CMK (cell line): ENCODE measurements at places on chromosomes 6 and 20.

DNA sequence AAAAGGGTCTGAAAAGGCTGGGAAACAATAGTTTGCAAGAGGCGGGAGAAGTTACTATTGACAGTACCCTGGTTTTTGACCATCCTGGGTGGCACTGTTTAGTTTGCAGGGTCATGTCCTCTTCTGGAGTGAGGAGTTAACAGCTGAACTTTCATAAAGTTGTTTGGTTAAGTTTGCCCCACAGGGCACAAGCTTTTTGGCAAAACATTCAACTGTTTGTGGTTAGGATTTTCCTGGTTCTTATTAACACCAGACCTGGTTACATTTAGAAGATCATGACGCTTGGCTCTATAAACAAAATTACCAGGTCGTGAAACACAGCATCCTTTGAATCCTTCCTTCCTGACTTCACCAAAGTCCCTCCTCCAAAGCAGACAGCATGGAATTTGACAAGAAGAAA is 106.1 kb downstream of the RIN2 start:
- DNase-seq: no peak

DNA sequence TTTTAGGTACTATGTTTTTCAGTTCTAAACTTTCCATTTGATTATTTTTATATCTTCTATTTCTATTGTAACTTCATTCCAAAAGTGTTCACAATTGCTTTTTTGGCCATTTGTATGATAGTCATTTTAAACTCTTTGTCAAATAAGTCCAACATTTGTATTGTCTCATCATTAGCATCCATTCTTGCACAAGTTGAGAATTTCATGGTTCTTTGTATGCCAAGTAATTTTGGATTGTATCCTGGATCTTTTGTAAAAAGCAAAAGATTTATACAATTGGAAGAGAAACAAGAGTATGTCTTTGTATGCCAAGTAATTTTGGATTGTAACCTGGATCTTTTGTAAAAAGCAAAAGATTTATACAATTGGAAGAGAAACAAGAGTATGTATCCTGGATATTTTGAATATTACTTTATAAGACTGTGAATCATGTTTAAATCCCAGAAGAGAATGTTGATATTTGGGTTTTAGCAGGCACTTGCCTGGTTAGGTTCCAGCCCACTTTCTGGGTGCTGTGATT is 36.9 kb upstream of the NT5E start:
- no peak for DNase-seq

DNA sequence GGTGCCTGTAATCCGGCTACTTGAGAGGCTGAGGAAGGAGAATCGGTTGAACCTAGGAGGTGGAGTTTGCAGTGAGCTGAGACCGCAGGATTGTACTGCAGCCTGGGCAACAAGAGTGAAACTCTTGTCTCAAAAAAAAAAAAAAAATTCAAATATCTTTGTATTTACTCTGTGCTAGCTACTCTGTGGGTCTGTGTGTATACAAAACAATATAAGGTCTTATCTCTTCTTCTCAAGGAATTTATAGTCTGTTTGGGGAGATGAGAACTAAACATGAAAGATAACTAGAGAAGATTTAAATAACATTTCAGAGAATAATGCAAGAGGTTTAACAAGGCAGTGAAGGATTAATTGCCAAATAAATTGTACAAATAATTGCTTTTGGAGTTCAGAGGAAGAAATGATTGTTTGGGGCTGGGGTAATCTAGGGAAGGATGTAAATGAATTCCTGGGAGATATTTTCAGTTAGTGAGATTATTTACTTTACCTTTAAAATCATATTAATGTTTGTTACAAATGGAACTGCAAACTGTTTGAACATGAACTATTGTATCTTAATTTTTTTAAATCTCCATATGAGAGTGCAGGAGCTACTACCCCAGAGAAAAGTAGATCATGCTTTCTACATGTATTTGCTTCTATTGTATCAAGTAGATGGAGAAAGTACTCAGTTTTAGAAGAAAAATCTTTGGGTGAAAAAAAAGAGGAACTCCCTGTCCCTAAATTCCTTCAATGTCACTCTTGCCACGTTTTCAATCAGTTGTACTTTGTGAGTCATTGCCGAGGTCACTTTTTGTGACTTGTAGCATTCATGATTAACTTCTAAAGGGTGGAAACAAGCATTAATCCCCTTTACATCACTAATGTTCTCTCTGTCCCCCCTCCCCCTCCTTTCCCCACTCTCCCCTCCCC is 39.0 kb downstream of the NCOA3 start:
- no peak for DNase-seq

DNA sequence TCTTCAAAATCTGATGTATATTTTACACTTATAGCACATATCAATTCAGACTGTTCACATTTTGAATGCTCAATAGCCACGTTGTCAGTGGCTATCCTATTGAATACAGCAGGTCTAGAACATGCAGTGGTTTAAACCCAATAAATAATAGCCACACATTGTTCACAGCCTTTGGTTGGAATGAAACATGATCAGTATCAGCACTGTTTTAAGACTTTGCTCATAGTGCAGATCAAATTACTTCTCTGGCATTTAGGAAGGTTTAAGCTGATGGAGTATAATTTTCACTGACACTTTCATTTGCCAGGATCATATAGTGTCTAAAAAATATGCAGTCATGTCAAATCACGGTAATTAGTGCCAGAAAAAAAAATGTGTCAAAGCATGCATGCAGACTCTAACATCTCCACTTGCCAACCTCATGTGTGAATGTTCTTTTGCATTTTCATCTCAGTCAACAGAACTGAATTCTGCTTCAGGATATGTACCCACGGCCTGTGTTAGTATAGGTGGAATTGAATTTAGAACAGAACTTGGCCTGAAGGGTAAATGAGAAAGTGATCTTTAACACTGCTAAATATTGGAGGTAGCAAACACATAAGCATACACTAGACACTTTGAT is 184.1 kb downstream of the SLC24A3 start:
- no peak for DNase-seq

DNA sequence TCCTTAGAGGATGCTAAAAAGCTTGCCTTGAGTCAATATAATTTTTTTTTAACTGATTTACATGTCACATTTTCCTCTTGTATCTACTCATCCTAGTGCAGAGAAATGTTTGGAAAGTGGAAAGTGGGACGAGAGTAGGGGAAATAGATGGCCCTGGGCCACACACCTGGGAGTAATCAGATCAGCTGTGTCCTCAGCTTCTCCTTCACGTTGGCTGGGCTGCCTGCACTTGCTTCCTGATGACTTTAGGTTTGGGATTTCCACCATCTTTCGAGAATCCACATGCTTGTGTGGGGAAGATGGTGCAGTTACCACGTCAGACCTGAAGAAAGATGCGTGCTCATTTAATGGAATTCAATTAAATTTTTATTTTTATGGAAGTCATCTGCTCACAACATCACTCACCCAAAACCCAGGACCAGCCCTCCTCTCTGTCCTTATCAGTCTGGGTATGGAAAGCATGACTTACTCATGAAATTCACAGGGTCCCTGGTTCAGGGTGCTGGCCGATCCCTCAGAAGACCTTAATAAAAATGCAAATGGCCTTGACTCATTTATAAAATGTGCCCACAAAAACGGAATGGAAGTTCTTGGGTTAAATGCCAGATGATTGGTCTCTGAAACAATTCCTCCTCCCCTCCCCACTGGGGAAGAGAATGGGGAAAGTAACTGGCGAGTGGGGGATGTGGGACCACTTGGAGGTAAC is 74.5 kb upstream of the TIAM2 start:
- no peak for DNase-seq

DNA sequence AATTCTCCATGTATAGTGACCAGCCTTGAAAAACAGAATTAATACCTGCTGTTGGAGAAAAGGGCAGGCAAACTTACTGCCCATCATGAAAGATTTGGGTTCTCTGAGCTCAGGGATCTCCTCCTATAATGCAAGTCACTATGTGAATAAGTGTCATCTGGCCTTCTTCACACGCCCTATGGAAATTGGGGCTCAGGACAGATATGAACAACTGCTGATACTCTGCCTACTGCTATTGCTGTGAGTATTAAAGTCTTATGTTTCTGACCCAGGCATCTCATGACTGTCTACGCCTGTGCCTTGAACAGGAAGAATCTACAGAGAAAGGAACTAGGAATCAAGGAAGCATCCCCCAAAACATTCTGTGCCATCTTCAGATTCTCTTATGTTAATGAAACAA is 226.1 kb downstream of the SOD2 start:
- DNase-seq: no peak

DNA sequence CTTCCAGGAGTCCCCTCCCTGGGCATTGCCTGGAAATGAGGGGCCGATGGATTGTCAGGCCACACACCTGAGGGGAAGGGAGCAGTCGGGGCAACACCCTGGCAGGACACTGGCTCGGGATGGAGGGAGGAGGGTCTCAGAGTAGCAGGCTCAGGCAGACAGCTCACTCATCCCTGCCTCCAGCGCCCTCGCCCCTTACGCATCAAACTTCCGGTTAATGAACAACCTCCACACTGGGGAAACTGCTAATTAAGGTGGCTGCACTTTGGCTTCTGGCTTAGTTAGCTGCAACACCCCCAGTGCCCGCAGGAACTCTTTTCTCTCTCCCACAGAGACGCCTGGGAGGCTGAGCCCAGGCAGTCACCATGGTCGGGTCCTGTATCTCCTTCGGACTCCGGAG is 13.4 kb upstream of the CHRNA4 start:
- DNase-seq: no peak

DNA sequence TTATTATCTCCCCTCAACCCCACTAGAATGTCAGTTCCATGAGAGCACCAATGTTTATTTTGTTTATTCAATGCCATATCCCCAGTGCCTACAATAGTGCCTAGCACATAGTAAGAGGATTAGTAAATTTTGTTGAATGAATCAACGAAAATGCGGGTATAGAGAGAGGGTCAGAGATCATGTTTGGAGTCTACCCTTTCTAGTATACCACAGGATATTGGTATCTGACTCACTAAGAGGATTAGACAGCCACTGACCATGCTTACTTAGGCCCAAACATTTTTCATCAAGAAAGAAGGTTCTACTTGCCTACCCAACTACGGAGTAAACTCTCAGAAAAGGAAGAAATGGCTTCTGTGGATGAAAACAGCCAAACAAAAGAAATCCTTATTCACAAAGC is 356.8 kb downstream of the BTBD9 start:
- no peak for DNase-seq

DNA sequence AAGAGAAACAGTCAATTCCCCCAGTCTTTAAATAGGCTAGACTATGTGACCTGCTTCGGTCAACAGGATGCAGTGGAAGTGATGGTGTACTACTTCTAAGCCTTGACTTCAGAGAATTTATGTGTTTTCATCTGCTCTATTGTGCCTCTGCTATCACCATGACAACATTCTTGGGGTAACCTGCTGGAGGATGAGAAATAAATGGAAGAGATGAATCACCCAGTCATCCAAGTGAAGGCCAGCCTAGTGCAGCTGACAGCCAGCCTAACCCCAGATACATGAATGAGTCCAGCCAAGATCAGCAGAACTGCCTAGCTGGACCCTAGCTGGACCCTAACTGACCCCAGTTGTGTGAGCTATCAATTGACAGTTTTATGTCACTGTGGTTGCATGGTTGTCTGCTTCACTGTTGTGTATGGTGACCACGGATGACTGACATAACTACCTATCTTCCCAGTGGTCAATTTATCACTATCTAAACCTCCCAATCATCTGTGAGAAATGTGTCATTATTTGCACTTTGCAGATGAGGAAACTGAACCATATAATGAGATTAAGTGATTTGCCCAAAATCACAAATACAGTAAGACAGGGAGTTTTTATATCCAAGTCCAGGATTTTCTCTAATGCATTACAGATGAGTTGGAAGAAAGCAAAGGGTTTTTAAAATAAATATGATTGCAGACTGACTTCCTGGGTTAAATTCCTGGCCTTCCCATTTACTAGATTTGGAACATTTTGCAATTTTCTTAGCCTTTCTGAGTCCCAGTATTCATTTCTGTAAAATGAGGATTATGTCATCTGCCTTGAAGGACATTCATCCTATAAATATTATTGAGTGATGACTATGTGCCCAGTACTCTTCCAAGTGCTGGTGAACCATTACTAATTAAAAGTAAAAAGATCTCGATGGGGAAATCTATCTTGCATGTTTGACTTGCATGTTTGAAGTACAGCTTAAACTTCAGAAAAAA is 136.4 kb upstream of the PLCB4 start:
- DNase-seq: no peak

DNA sequence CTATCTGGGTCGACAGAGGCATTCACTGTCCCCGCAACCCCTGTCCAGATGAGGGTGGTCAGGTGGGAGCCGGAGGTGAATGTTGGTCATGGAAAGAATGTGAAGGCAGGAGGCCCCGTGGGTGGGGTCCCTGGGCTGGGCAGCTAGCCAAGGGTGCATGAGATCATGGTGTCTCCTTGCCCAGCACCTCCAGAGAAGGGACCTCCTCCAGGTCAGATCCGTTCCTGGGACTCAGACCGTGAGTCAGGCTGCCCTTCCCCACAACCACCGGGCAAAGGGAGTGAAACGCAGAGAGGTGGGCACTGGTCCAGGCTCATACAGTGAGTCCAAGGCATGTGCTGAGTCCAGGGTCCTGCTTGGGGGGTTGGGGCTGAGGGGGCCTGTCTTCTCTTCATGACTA is 3.5 kb downstream of the FOXS1 start:
- DNase-seq: no peak

DNA sequence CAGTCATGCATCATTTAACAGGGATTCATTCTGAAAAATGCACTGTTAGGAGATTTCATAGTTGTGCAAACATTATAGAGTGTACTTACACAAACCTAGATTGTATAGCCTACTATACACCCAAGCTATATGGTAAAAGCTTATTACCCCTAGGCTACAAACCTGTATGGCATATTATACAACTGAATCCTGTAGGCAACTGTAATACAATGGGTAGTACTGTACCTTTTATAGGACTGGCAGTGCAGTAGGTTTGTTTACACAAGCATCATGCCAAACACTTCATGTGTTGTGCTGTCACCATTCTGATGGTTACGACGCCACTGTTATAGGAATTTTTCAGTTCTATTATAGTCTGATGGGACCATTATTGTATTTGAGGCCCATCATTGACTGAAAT is 39.3 kb upstream of the KHDC1 start:
- DNase-seq: no peak

DNA sequence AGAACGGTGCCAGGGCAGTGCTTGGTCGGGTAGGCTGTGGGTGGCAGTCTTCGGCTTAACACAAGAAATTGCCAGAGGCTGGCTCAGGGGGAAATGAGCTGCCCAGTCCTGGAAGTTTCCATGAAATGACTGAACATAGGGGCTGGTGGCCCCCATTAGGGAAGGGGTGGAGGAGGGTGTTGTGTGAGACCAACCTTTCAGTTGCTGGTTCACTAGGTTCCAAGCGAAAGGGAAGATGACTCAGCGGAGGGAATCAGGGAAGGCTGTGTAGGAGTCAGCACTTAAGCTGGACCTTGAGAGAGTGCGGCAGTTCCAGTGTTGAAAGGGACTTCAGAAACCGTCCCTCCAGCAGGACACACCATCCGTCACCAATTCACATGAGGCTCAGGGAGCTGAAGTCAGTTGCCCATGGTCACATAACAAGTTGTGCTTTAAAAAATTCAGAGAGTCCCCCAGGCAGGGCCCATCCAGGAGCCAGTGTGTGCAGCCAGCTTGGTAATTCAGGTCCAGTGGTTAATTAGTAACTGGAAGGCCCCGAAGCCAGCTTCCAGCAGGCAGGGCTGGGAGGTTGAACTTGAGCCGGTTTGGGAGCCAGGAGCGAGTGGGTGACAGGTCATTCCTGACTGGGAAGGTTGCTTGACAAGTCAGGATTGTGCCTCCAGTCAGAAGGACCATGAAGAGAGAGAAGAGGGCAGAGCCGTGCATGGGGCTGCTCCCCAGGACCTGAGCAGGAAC is at the start of gene SGK2:
SGK2 (plus strand) TSS at position 616 of the 735 bp plus-strand sequence. CDS start 7,469 bp downstream, outside the sequence.
- DNase-seq: no peak
